ENCODE measurements at places on chromosomes 12 and 14.
A peak's percentile ranks its signal among the peaks of the same experiment; 100 is the strongest.

DNA sequence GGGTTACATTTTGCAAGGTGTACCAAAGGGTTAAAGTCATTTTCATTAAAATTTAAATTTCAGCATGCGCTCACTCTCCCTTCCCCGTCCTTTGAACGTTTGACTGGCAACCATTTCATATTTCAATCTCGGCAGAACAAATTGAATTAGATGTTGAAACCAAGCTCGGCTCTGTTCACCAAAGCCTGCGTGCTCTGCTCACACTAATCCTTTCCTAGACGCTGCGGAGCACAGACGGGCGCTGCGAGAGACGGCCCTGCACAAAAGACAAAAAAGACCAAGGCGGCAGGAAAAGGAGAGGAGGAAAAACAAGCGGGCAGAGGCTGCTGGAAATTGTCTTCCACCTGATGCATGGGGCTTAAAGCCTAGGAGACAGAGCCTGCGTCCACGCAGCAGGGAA is 149.3 kb downstream of the RBM19 start:
- no peak for DNase-seq

DNA sequence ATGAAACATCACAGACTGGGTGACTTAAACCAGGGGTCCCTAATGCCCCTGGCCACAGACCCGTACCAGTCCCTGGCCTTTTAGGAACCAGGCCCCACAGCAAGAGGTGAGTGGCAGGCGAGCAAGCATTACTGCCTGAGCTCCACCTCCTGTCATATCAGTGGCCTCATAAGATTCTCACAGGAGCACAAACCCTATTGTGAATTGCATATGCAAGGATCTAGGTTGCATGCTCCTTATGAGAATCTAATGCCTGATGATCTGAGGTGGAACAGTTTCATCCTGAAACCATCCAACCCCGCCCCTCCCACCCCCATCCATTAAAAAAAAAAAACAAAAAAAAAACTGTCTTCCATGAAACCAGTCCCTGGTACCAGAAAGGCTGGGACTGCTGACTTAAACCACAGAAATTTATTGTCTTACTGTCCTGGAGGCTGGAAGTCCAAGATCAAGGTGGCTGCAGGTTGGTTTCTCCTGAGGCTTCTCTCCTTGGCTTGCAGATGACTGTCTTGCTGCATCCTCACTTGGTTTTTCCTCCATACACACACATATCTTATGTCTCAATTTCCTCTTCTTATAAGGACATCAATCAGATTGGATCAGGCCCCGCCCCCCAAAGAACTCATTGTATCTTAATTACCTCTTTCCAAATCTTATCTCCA is 235.9 kb downstream of the CHST11 start:
- DNase-seq = no peak

GRCh38 chr14:22979748-22980392 is 2.5 kb downstream of the AJUBA start:
- no peak for DNase-seq

- no peak for DNase-seq
These were observed 5.6 kb downstream of the KRR1 start for GRCh38 chr12:75505706-75506312.

DNA sequence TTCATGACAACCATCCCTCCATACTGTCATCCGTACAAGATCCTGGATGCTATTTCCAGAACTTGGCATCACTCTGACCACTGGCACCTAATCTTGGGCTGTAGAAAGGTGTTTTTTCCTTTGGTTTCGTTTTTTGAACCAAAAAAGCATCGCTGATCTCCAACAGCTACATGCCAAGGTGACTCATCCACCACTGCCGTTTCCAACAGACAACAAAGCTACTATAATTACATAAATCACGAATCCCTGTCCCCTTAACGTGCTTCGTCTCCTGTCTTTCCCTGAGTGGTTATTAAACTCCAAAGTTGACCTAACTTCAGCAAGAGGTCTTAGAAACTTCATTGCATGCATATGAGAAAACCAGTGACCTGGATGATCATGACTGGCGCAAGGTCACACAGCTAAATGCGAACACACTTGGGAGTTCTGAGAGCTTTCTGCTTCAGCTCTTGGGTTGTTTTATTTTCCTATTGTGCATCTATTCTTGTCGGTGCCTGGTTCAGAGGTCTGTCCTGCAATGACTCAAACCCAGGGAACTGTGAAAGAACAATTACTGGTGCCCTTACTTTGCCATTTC is 99.9 kb downstream of the PPM1H start:
- DNase-seq = no peak

DNA sequence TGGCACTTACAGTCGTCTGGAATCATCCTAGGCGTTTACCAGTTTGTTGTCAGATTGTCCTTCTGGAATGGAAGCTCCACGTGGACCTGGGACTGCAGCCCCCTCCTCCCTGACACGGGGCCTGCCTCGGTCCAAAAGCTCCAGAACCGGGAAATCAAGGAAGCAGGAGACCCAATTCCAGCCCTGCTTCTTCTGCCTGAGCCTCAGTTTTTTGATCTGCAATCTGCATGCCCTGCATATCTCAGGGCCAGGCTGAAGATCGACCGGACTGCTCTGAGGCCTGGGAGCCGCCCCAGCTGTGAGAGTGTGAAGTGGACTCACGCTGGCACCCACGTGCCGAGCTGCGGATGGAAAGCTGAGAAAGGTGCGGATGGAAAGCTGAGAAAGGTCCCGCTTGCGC is 98.6 kb downstream of the SETD3 start:
- no peak for DNase-seq

GRCh38 chr14:54562334-54562733 is 4.6 kb upstream of the SAMD4A start:
- DNase-seq = no peak

GRCh38 chr12:109868182-109869051 is 11.9 kb downstream of the GLTP start:
- no peak for DNase-seq

DNA sequence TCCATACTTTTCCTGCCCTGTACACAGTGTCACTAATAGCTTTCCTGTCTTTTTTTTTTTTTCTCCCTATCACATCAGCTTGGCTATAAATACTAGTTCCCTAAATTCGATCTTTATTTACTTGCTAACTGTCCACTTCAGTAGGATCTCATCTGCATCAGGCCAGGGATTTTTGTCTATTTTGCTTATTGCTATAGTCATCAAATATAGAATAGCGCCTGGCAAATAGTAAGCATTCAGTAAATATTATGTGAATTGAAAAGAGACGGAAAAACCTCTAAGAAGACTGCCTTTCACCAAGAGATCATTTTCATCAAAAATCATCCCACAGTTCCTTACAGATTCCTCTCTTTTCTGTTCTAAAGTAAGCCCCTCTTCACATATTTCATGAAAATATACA is 429.1 kb downstream of the FLRT2 start:
- DNase-seq = no peak

DNA sequence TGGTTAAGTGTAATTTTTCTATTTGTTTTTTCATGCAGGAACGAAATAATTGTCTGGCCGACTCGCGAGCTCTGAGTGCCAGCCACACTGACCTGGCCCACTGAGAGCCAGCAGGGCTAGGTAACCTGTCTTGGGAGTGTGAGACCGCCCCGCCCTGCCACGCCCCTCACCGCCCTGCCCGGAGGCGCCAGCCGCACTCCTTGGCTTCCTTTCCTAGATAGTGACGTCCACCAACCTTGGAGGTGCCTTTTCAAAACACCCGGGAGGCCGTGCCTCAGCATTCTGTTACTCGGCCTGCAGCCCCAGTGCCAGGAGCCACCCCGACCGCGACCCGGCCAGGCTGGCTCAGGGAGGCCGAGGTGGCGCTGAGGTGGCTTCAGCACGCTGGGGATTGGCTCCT is 21.7 kb downstream of the XRCC3 start:
- no peak for DNase-seq

- DNase-seq = no peak
These were observed 17.4 kb upstream of the B4GALNT3 start for GRCh38 chr12:442235-442884.

- no peak for DNase-seq
These were observed 9.1 kb downstream of the BAZ1A start for GRCh38 chr14:34865889-34866574.

- DNase-seq = no peak
These were observed 30.8 kb upstream of the COL2A1 start for GRCh38 chr12:48034835-48035805.

- DNase-seq = no peak
These were observed 456.9 kb downstream of the BCAT1 start for GRCh38 chr12:24491968-24492367.

GRCh38 chr14:89955022-89955744 is 544 bp upstream of the TDP1 start:
- DNase-seq = no peak

DNA sequence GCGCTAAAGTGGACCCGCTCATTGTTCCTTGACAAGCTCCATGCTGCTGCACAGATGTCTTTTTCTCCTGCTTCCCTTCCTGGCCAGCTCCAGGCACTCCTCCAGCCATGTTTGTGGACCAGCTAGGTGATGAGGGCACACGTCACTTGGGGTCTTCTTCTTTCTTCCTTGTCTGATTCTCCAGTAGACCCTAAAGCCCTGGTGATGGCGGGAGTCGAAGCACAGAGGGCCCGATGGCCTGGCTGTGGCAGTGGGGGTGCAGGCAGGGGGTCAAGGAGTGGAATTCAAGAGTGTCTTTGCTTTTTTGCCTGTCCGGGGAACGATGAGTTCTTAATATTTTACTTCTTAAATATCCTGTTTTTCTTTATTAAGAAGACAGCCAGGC is 23.0 kb upstream of the AMN start:
- no peak for DNase-seq

DNA sequence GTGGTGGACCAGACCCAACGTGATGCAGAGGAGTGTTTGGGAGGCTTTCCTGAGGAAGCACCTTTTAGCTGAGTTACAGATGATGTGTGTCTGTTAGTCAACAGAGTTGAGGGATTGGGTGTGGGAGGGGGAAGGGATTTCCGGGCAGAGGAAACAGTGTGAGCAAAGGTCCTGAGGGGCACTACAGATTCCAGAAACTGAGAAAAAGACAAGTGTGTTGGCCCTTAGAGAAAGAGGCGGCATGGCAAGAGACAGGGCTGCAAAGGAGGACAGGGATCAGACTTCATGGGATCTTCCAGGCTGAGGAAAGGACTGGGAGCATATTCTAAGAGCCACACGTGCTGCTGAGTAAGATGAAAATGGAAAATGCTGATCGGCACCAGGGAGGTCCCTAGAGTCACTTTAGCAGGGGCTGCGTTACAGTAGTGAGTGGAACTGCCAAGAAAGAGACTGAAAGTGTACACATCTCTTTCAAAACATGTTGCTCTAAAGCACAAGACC is 9.4 kb upstream of the RPS6KL1 start:
- no peak for DNase-seq

GRCh38 chr14:75578102-75578785 is at the start of gene FLVCR2:
TSS of gene FLVCR2 (plus strand) at chr14:75578620. CDS start at chr14:75578973, 353 bp downstream.
- peak; percentile 72 for DNase-seq

DNA sequence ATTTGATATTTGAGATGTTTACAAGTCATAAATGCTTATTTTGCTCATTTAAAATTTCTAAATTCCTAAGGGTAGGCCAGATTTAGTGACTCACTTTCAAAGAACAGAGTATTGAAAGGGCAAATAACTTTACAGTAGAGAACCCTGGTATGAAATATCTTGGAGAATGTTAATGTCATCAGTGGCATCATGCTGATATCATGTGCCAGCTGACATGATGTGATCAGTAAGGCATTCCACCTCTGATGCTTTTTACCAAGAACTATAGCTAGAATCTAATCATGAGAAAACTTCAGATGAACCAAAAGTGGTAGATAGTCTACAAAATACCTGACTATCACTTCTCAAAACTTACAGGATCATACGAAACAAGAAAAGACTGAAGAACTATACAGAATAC is 2.9 kb upstream of the FLRT2 start:
- DNase-seq = no peak

GRCh38 chr12:106759526-106760183 is 14.8 kb upstream of the RIC8B start:
- no peak for DNase-seq

DNA sequence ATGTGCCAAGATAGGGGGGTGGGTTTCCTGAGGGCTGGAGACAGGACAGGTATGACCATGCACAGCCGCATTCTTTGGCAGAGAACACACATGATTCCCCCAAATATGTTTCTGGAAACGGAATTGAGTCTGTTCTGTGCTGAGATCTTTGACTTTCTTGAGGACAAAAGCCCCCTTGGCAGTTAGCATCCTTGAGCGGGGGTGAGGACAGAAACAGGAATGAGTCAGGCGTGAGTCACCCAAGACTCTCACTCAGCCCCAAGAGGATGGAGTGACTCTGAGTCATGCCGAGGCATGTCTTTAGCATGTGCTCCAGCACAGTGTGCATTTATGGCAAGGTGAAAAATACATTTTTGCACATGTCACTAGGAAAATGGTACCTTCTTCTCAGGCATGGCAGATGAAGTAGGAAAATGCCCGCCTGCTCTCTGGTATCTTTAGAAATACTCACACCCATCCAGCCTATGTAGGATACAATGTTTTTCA is 52.1 kb downstream of the DAD1 start:
- DNase-seq = peak; percentile 78

GRCh38 chr12:28023156-28023887 is 50.8 kb upstream of the PTHLH start:
- no peak for DNase-seq

DNA sequence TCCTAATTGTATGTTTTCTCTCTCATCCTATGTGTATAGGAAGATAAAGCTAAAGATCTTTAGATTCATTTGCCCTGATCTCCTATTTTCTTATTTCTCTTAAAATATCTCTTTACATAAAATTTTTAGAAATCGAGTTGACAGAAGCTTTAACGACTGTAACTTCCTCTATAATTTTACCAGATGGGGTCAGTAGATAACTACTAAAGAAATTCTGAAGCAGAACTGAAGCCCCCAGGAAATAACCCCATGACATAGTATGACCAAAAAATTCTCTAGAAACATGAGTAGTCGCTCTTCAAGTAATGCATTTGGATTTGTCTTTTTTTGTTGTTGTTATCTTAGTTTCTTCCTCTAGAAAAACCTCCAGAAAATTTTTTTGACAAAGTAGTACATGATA is 288.0 kb downstream of the ERC1 start:
- DNase-seq = no peak

DNA sequence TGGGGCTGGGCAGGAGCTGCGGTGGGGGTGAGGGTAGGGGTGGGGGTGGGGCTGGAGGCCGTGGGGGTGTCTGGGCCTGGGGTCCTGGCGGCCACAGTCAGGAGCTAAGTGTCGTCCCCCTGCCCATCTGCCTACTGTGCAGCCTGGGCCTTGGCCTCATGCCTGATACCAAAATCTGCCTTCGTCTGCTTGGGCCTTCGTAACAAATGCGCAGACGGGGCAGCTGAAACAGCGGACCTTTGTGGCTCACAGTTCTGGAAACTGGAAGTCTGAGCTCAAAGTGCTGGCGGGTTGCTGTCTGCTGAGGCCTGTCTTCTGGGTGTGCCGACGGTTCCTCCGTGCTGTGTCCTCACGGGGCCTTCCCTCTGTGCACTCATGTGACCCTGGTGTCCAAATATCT is 61.7 kb downstream of the KIF26A start:
- DNase-seq = no peak
